Epithelial cell of alveolus of lung (primary cell): ENCODE measurements at places on chromosomes 1 and 21. TPM values are rescaled to one million over a fixed set of nuclear protein-coding genes. Genes with fewer than 3 reads are reported as not detected.

Gene CELA3B
- not detected in 2 replicates for total RNA-seq

Gene POU2F1
- 2.2 and 19.0 TPM in 2 replicates for total RNA-seq

Gene TGFB2
- 5.0 and 27.2 TPM in 2 replicates for total RNA-seq

Gene RAD54L
- 2.9 and 12.0 TPM in 2 replicates for total RNA-seq

Gene CFHR1
- total RNA-seq = not detected in 2 replicates

Gene KLHL17
- 4.4 and 28.1 TPM in 2 replicates for total RNA-seq

Gene PCAT6
- 0.65 and 2.4 TPM in 2 replicates for total RNA-seq

Gene KRTAP10-9
- total RNA-seq = not detected in 2 replicates
